ENCODE measurements at places on chromosomes 11 and 22. TPM values are rescaled to one million over a fixed set of nuclear protein-coding genes. Genes with fewer than 3 reads are reported as not detected.

DNA sequence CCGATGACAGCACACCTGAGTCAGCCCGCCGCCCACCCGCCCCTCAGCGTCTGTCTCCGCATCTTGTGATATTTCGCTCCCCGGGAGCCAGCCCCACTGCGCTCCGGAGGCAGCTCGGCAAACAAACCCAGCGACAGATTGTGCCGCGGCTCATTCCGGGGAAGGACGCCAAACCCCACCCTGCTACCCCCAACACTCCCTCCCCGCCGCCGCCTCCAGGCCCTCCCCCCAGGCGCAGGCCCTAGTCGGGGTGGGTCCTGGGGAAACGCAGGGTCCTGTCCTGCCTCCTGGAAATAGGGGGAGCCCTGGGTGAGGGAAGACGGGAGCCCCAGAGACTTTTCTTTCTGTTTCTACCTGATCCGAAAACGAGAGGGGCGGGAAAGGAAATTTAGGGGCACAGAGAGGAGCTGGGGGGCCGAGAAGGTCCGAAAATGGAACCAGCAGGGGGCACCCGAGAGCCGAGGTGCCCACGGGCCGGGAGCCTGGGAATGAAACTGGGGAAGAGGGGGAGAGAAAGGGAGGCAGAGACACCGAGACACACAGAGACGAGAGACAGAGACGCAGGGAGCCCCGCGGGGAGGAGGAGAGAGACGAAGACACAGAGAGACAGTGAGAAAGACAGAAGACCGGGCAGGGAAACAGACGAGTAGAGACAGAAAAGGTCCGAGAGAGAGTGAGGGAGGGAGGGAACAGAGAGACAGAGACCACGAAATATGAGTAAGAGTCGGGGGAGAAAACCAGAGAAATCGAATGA is 1.7 kb upstream of the RTN4RL2 start:
- H3K4me3 ChIP-seq = peak overlapping the region; percentile 96
- H3K27me3 ChIP-seq = peaks cover 33% of the 10 kb centered on the region
- H3K27ac ChIP-seq = peak overlapping the region; percentile 83
- no peak for DNase-seq
- peaks cover 23% of the 10 kb centered on the region for H3K4me1 ChIP-seq
- H3K36me3 ChIP-seq = peaks cover 5% of the 10 kb centered on the region

DNA sequence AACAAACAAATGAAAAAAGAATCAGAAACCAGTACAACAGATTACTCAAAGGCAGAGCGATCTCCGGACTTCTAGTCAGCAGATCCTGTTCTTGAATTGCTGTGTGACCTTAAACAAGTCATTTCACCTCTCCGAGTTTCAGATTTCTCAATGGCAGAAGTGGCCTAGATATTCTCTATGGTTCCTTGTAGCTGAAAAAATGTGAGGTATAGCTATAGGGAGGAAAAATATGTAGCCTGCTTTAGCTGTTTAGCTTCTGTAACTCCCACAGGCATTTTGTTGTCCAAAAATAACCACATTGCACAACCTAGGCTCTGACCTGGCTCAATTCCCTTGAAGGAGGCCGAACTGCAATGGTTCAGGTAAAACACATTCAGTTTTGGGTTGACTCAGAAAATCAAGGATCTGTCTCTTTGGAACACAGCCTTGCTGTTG is 100.7 kb downstream of the DBX1 start:
- H3K4me3 ChIP-seq = no peak overlapping the region
- H3K27me3 ChIP-seq = peaks cover 9% of the 10 kb centered on the region
- H3K4me1 ChIP-seq = no peaks in the 10 kb centered on the region
- peaks cover 2% of the 10 kb centered on the region for H3K36me3 ChIP-seq

Gene HMBS
- 9.1 TPM for total RNA-seq

- no peak for DNase-seq
- H3K4me1 ChIP-seq = peaks cover 14% of the 10 kb centered on the region
- peaks cover 3% of the 10 kb centered on the region for H3K36me3 ChIP-seq
- no peaks in the 10 kb centered on the region for H3K27me3 ChIP-seq
Measured at GRCh38 chr11:73040046-73040445, 102.1 kb downstream of the FCHSD2 start.

DNA sequence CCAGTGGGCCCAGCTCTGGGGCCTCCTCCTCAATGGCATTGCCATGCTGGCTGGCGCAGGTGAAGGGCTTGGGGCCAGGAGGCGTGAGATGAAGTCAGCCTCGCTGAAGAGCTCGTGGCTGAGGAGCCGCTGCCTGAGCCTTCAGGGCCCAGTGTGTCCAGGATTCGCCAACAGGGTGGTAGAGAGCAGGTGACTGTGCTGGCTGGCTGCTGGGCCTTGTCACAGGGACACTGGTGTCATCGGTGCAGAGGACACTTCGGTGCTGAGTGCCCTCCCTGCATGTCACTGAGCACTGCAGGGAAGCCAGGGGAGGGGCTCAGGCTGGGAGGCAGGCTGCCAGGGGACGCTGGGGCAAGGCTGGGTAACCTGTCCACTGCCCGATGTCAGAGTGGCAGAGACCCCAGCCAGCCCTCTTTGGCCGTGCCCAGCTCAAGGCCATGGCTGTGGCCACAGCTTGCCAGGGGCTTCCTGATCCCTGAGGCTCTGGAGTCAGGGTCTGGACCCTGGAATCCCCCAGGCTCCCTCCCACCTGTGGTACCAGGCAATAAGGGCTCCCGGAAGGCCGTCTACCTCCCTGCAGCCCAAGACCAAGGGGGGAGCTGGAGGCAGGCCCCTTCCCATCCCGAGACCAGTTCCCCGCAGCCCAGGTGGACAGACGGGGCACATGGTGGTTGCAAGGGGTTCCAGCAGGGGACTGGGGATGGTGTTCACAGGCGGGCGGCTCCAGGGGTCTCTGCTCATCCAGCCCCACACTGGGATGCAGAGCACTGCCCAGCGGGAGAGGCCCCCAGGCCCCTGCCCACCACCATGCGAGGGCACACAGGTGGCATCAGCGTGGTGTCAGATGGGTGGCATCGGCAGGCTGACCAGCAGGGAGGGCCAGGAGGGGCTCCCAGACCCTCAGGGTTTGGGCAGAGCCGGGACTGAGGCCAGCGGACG is 63.9 kb downstream of the ARFGAP3 start:
- H3K27ac ChIP-seq = peak overlapping the region; percentile 21
- H3K4me3 ChIP-seq = no peak overlapping the region
- no peaks in the 10 kb centered on the region for H3K27me3 ChIP-seq
- H3K36me3 ChIP-seq = peaks cover 2% of the 10 kb centered on the region

- peaks cover 20% of the 10 kb centered on the region for H3K27me3 ChIP-seq
- no peak overlapping the region for H3K4me3 ChIP-seq
- no peaks in the 10 kb centered on the region for H3K4me1 ChIP-seq
- DNase-seq = no peak
- no peak overlapping the region for H3K27ac ChIP-seq
Measured at GRCh38 chr11:134861490-134862104, 449.6 kb upstream of the B3GAT1 start.

GRCh38 chr11:86588566-86589090 is 83.8 kb downstream of the ME3 start:
- no peak overlapping the region for H3K27ac ChIP-seq
- no peaks in the 10 kb centered on the region for H3K36me3 ChIP-seq
- DNase-seq = no peak
- no peaks in the 10 kb centered on the region for H3K27me3 ChIP-seq
- peaks cover 5% of the 10 kb centered on the region for H3K4me1 ChIP-seq

Gene ARAP1
- total RNA-seq = 108 TPM

GRCh38 chr11:71977743-71978418 is 20.8 kb upstream of the IL18BP start:
- H3K27ac ChIP-seq = no peak overlapping the region
- no peaks in the 10 kb centered on the region for H3K27me3 ChIP-seq
- H3K36me3 ChIP-seq = peaks cover 3% of the 10 kb centered on the region
- no peak for DNase-seq

Gene XRCC6
- 165 TPM for total RNA-seq

DNA sequence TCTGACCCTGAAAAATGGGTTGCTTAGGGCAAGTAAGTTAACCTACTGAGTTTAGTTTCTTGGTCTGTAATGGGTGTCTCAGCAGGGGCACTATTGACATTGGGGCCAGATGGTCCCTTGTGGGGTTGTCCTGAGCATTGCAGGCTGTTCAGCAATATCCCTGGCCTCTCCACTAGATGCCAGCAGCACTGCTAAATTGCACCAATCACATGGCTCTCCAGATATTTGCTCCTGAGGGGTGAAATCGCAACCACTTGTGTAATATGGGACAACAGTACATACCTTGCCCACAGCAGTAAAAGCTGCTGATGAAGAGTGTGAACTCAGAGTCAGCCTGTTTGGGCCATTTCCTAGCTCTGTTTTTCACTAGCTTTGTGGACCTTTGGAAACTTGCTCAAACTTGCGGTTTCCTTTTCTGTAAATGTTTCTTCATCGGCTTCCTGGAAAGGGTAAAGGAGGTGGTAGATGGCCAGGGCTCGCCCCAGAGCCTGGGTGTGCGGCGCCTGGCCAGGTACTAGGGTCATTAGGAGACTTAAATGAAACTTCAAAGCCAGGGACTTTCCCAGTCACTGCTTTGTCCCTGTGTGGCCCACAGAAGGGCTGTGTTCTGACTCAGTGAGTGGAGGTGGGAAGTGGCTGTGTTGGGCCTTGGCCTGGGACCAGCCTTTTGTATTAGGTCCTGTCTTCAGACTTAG is 13.0 kb downstream of the NCF4 start:
- no peak for DNase-seq
- H3K4me1 ChIP-seq = peaks cover 15% of the 10 kb centered on the region
- H3K4me3 ChIP-seq = no peak overlapping the region
- H3K27ac ChIP-seq = peak overlapping the region; percentile 90
- H3K36me3 ChIP-seq = peaks cover 15% of the 10 kb centered on the region

GRCh38 chr11:14656536-14657457 is 13.2 kb downstream of the PDE3B start:
- H3K27me3 ChIP-seq = no peaks in the 10 kb centered on the region
- H3K4me1 ChIP-seq = peaks cover 35% of the 10 kb centered on the region
- no peak overlapping the region for H3K27ac ChIP-seq
- H3K4me3 ChIP-seq = no peak overlapping the region
